ENCODE measurements at places on chromosomes 1 and 21.

DNA sequence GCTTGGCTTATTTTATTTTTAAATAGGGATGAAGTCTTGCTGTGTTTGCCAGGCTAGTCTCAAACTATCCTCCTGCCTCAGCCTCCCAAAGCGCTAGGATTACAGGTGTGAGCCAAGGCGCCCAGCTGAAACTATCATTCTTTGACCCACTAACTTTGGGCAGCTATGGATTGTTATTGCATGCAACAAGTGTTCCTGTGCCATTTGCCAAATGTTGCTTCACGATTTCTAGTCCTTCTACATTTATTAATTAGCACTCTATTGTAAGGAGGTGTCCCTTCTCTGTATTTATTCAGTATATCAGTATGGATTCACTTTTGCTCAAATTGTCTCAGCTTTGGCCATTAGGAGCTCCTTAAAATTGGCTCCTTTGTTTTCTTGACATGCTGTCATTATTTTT lies 36.4 kb downstream of the YTHDF2 start:
- DNase-seq = no peak

GRCh38 chr1:38875811-38876210 lies 2.7 kb upstream of the MYCBP start:
- DNase-seq = no peak

GRCh38 chr21:44914176-44914874 lies 6.4 kb downstream of the ITGB2 start:
- DNase-seq = no peak

DNA sequence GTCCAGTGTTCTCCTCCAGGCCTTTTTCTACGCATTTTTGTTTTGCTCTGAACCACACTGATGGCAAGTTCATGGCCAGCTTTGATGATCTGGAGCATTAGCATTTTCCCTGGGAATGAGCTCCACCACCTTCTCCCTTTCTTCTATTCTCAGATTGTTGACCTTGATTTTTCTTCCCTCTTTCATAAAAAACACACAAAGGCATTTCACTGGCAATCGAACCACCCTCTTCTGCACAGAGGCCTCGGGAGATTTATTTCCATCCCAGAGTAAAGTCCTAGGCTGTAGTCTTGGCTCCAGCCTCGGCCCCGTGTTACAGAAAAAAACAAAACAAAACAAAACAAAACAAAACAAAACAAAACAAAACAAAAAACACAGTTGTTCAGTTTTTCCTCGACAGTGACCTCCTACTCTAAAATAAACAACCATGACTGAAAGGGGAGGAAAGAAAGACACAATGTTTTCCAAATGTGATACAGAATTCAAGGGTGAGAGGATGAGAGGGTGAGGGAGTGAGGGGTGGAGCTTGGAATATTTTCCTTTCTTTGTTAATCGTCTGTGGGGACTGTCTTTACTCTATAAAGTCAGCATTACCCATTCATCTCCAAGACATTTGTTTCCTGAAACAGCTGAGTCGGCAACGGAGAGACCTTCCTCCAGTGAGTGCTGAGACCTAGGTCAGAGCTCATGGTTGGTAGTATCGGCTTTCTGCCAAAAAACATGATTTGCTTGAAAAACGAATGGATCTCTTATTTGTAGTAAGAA lies 29.8 kb upstream of the RNF186 start:
- DNase-seq = no peak

GRCh38 chr1:246565751-246566127 lies 322 bp downstream of the TFB2M start:
- DNase-seq = no peak

DNA sequence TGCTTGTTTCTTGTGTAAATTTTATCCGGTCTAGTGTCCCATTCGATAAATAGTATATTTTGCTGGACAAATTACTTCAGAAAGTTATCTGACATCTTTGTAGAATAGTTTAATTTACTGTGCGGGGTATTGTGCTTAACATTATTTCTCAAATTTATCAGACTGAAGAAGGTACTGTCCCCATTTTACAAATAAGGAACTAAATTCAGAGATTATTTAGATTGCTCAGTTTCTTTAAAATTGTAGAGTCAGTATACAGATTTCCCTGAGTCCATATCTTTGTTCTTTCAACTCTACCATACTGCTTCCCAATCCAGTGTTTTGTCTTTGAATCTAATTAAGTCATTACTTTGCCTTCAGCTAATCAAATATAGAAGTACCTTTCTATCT lies 6.4 kb downstream of the ATP5PB start:
- DNase-seq = no peak

DNA sequence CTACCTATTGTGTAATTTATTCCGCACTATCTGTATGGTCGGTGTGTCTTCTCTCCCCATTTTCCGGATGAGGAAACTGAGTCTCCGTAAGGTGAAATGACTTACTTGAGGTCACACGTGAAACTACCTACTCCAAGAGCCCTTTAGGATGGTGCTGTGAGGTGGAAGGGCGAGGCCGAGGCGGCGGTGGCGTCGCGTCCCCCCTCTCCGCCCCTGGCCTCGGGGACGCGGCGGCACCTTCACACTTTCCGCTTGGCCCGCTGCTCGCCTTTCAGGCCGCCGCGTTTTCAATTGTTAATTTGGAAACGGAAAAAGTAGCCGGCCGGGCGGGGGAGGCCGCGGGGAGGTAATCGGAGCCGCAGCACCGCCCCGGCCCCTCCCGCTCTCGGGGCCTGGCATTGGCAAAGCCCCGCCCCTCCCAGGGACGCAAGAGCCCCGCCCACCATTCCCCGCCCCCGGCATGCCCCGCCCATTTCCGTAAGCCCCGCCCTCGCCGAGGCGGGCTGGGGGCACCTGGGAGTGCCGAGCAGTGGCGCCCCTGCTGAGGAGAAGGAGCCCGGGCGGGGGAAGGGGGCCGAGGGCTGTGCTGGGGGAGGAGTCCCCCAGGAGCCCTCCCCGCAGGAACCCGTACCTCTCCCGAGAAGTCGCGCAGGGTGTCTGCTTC lies 18.6 kb downstream of the KCNQ4 start:
- peak; percentile 75 for DNase-seq

- DNase-seq = peak; percentile 90
Measured at GRCh38 chr1:13730751-13731482, 30.9 kb downstream of the PRDM2 start.

DNA sequence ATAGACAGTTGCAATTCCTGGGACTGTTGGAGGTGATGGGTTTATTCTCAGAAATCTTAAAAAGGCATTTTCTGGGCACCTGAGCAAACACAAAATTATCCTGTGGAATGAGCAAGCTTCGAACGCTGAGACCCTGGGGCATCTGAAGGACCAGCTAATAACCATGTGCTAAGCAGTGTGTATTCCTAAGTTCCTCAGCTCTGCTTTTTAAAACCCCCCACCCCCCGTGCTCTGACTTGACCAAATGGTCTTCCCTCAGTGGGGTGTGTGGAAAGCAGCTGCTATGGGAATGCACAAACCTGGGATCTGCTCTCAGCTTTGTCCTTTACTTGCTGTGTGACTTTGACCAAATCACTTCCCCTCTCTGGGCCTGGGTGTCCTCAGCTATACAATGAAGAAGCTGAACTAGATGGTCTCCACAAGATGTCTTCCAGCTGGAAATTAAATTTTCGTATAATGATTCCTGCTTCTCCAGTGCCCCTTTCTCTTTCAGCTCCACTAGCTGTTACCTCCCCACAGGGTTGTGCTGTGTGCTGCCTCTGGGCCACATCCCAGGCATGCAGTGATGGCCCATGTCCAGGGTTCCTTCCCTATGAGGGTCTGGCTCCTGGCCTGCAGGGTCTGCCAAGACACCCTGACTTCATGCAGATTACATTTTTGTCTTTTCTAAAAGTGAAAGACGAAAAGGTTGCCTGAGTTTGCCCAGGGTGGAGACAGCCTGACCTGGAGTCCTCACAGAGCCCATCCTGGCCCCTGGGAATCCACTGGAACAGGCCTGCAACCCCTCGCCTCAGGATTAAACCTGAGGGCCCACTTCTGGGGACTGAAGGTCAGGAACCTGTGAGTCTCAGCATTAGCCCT lies 14.9 kb upstream of the CD247 start:
- DNase-seq = no peak

GRCh38 chr1:67801903-67802302 lies 31.4 kb downstream of the GNG12 start:
- no peak for DNase-seq

- DNase-seq = no peak
Measured at GRCh38 chr1:246437961-246438360, 69.1 kb downstream of the SMYD3 start.

DNA sequence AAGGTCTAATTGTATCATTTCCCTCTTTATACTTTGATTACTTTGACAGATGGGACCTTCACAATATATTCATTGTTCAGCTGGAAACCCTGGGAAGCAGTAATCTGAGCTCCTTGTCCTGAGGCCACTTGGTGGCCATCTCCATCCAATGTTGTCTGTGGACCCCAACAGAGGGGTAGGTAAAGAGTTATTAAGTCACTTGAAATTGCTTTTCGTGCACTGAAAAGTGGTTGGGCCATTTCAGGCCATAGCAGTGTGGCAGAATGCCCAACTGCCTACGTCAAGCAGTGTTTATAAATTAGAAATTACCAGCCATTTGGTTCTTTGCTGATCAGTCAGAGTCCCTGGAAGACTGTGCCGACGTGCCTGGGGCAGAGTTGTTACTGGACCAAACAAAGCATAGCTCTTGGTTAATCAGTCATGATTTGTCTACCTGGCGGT lies 308.3 kb upstream of the USP25 start:
- DNase-seq = no peak

- DNase-seq = no peak
Measured at GRCh38 chr21:37419228-37419906, 52.8 kb downstream of the DYRK1A start.
